ENCODE measurements at places on chromosomes 2 and 18.
A peak's percentile ranks its signal among the peaks of the same experiment; 100 is the strongest.

GRCh38 chr2:10704034-10704594 lies 14.3 kb upstream of the NOL10 start:
- DNase-seq: no peak

DNA sequence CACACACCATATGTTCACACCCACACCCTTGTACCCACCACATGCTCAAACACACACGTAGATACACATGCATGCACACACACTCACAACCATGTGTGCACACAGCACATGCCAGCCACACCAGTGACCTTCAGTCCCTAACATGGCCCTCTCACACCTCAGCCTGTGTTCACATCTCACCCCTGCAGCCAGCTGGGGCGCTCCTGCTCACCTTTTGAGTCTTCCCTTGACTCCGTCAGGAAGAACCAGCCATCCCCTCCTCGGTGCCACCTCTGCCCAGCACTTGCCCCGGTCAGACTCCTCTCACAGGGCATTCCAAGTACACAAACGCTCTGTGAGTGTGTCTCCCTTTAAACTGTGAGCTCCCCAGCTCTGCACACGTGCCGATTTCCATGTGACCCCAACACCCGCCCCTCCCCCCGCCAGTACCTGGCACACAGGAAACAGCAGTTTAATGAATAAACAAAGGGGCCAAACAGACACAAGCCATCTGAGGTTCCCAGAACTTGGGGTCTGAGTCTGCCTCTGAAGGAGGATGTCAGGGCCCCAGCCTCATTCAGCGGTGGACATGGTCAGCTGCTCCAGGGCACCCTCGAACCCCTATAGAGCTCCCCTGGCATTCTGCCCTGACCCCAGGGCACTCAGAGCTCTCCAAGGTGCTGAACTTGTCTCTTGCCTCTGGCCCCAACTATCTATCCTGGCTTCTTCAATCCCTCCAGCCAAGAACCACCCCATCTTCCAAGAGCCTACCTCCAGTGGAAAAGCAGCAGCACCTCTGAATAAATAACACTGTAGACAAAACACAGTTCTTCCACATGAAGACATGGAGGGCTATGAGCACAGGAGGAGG lies 252.9 kb downstream of the ATAD2B start:
- DNase-seq: no peak

DNA sequence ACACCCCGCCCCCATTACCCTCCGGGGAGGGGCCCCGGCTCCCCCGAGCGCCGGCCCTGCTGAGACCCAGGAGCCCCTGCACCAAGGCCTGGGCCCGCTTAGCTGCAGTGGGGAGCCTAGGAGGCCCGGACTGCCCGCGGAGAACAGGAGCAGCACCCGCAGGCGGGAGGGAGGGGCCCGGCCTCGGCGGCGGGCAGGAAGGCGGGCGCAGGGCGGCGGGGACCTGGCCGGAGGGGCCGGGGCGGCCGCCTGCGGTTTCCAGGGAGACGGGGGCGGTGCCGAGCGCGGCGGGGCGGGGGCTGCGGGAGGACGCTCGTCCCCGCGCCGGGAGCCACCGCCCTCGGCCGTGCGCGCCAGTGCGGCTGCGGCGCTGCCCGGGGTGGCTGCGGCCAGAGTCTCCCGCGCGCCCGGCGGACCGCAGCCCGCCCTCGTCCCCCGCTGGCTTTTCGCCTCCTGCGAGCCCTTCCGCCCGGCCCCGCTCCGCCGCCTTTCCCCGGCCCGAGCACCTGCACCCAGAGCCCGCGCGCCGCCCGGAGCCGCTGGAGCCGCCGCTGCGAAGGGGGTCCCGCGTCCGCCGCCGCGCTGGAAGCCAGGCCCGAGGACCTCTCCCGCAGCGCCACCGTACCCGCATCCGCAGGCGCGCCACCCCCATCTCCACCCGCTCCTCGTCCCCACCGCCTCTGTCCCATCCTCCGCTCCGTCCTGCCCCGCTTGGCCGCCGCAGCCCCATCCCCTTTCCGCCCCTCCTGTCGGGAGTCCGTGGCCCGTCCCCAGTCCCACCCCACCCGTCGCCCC lies 17.2 kb downstream of the GPC1 start:
- DNase-seq: no peak

DNA sequence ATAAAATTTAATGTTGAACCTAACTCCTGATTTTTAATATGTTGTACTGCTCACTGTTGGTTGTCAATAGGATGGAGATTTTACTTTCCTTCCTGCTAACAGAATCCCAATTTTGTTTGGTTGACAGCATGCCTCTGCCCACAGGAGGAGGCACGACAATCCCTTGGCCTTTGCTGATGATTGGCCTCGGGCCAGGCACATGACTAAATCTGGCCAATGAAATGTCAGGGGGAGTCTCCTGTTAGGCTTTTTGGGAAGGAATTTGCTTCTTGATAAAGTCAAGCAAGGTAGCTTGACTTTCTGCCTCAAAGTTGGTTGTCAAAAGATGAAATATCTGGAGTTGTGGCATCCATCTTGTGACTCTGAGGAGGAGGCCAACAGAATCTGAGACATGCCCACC lies 6.8 kb upstream of the TGFA start:
- no peak for DNase-seq

- no peak for DNase-seq
Observed at GRCh38 chr2:61887717-61888266, 664 bp downstream of the CCT4 start.

DNA sequence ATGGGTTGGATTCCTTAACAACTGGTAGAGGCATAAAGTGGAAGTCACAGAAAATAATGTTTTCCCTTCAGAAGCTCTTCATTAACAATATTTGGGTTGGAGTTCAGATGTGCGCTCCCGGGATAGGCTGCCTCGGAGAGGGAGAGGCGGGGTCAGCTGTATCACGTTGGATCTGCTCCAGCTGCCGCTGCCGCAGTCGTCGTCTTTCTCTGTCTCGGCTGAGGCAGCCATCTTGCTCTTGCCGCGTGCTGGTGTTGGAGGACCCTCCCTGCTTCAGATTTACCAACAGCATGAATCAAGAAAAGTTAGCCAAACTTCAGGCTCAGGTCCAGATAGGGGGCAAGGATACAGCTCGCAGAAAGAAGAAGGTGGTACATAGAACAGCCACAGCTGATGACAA lies 35.1 kb downstream of the TANC1 start:
- DNase-seq: no peak

GRCh38 chr2:146135245-146135644 lies 1615.3 kb upstream of the ZEB2 start:
- no peak for DNase-seq

- DNase-seq: no peak
Observed at GRCh38 chr2:135728064-135728743, 13.5 kb upstream of the UBXN4 start.

DNA sequence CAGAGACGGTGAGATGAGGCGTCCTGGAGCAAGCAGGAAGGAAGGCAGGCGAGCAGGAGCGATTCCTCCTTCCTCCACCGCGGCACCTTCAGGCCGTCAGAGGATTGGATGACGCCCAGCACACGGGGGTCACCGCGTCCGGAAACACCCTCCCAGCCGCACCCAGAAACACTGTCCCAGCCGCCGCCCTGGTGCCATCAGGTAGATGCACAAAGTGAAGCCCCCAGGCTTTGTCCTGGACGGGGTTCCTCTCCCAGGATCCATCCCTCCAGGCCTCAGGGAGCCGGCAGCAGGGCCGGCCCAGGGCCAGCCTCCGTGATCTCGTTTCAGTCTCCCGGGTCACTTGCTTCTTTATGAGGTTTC lies 31.5 kb downstream of the RTP5 start:
- no peak for DNase-seq

GRCh38 chr2:166870346-166870745 lies 17.9 kb upstream of the XIRP2 start:
- DNase-seq: no peak

DNA sequence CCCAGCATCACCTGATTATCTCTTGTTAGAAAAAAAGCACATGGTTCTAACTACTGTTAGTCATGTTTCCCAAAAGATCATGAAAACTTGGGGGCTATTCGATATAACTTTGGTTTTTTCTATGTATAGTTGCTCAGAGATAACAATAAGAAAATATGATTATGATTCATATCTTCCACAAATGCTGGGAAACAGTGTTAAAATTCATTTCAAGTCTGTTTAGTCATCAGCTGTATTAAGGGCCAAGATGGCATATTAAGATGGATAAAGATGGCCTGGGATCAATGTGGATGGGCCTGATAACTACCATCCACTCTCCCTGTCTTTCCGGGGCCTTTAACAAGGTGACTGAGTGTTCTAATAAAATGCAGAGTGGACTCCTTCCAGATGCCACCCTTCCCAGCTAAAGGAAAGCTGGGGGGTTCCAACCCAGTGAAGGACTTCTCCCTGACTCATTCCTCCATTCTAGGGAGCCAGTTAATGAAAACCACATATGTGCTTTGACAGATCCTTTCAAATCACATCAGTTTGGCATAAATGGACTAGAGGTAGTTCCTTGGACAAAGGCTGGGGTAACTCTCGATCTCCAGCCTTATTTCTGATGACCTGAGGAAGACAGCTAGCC lies 221.6 kb downstream of the VAPA start:
- DNase-seq: no peak

GRCh38 chr18:22180722-22181121 lies 11.3 kb downstream of the GATA6 start:
- DNase-seq: no peak

- DNase-seq: no peak
Observed at GRCh38 chr2:43762286-43762685, 11.6 kb upstream of the DYNC2LI1 start.

GRCh38 chr2:159963700-159964099 lies 98.7 kb downstream of the PLA2R1 start:
- DNase-seq: no peak

DNA sequence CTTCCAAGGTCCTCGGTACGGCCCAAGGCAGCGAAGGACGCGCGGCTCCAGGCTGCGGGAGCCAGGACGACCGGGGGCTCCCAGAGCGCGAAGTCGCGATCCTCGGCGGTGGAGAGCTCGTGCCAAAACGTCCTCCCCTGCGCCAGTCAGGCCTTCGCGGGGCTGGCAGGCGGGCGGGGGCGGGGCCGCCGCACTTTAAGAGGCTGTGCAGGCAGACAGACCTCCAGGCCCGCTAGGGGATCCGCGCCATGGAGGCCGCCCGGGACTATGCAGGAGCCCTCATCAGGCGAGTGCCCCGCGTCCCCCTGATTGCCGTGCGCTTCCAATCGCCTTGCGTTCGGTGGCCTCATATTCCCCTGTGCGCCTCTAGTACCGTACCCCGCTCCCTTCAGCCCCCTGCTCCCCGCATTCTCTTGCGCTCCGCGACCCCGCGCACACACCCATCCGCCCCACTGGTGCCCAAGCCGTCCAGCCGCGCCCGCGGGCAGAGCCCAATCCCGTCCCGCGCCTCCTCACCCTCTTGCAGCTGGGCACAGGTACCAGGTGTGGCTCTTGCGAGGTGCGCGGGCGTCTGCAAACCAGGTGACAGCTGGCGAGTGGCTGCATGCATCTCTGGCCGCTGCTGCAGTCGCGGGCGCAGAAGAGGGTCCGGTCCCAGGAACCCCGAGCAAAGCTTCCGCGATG lies at the start of gene CIDEA:
Gene CIDEA, plus strand, starts transcription at position 226 of the 684 bp plus-strand sequence. Its CDS starts 23 bp downstream, at position 249.
- DNase-seq: no peak

GRCh38 chr2:8177566-8177965 lies 504.3 kb upstream of the ID2 start:
- DNase-seq: no peak

DNA sequence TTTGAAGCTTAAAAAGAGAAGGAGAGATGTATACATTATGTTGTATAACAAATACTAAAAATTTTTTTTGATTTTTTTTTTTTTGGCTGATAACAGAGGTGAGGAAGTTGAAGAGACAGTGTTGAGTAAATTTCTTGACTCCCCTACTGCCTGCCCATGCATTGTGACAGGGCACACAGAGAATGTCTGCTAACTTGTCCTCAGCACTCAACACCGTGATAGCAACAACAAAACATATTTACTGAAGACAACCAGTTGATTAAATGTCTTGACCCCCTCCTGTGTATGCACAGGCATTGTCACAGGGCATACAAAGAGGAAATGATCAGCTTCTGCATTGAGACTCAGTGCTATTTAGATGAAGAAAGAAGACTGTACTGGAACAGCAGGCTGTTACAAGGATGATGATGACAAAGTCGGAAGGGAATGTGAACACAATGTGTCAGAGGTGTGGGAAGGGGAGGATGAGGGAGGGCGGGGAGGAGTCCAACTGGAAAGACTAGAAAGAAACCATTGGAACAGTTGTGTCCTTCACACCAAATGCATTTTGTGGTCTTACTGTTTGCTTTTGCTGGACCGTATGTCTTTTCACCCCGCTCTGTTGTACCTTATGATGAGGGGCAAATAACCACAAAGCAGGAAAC lies 89.5 kb downstream of the CERS6 start:
- DNase-seq: no peak

GRCh38 chr18:30929718-30930117 lies 112.8 kb downstream of the DSC3 start:
- no peak for DNase-seq

- DNase-seq: no peak
Observed at GRCh38 chr2:38889045-38889444, 630 bp upstream of the ARHGEF33 start.

DNA sequence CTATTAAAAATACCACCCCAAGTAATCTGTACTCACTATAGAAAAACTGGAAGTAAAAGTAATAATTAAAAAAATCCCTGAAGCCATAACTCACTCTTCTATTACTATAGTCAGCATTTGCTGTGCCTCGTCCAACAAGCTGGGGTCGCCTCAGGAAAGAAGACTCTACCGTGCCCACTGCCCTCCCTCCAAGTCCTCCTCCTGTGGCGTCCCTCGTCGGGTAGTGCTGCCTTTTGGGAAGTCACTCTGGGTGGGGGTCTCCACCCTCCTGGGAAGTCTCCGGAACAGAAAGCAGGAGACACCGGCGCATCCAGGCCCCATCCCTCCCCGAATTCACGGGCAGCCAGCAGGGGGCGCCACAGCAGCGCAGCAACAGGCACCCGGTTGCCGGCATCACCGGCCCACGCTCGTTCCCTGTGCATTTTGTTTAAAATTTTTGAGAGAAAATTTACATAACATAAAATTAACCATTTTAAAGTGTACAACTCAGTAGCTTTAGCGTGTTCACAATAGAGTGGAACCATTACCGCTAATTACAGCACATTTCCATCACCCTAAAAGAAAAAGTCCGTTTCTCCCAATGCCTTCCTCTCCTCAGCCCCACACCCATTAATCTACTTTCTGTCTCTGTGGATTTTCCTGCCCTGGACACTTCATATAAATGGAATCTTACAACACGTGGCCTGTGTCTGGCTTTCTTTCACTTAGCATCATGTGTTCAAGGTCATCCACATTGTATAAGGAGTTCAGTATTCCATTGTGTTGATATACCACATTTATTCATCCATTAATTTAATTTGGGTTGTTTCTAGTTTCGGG lies 62.2 kb downstream of the ADNP2 start:
- DNase-seq: peak; percentile 65

- DNase-seq: no peak
Observed at GRCh38 chr2:152558158-152558984, 158.9 kb downstream of the PRPF40A start.

DNA sequence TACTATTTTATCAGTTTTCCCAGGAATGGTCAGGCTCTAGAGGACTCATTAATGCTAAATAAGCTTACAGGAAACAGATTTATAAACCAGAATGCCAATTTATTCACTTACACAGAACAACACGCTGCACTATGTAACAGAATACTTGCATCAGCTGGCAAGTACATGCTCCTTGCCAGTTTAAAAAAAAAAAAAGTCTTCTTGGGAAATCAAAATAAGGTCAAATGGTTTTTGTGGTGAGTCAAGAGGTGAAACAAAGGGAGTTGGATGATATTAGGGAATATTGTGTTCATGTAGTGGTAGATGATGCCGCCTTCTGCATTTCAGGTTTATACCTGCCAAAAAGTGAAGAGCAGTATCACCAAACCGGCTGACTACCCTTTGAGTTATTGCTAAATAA lies 1322.1 kb upstream of the ZEB2 start:
- no peak for DNase-seq

- no peak for DNase-seq
Observed at GRCh38 chr2:9424447-9425164, 1.2 kb downstream of the CPSF3 start.
